ENCODE measurements at places on chromosomes 6 and 20. TPM values are rescaled to one million over a fixed set of nuclear protein-coding genes. Genes with fewer than 3 reads are reported as not detected.
A peak's percentile ranks its signal among the peaks of the same experiment; 100 is the strongest.

GRCh38 chr6:127365874-127366273 lies 22.5 kb upstream of the ECHDC1 start:
- DNase-seq = no peak

GRCh38 chr6:106125925-106126435 lies 39.8 kb downstream of the PRDM1 start:
- no peak for DNase-seq

- no peak for DNase-seq
Observed at GRCh38 chr20:50097843-50098242, 15.1 kb downstream of the UBE2V1 start.

DNA sequence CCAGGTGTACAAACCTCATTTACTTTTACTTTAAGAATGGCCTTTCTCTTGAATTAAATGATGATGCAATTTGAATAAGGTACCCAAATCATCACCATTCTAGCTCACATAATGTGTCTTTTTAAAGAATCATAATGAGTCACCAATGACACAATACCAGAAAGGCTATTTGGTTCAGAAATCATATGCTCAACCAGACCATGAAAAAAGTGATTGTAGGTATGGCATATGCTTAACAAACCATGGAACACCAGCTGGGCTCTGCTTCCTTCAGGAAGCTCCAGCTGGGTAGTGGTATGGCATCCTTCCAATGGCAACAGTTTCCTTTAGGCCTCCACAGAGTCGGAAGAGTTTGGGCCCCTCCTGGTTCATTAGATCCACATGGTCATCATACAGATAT lies 128.2 kb downstream of the FRK start:
- no peak for DNase-seq

DNA sequence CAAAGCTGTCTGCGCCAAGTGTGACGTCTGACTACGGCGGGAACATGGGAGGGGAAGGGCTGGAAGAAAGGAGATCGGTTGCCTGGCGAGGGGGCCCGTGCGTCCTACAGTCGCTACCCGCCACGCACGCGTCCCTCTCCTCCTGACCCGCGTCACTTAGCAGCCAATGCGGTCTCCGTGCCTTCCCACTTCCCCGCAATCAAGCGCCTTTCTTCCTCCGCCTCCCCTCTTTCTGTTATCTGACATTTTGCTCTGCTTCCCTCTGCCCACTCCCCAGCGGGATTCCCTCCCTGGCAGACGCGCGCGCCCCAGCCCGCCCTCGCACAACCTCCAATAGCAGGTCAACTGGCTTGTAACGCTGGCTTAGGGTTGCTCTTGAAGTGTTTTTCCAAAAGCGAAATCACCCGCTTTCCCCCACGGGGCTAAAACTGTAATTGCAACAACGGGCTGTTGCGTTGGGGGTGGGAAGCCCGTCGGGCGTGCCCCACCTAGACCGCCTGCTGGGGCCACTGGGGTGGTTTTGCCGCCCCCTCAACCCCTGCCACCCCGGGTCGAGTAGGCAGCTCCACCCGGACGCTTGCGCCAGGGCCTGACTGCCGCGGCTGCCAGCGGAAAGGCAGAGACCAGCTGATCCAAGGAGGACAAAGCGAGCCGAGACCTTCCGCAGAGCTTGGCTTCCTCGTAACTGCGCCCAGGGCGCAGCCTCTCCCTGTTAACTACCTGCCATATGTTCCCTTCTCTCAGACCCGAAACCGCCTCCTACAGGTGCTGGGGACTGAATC lies 6.2 kb upstream of the SOX4 start:
- peak; percentile 36 for DNase-seq

- no peak for DNase-seq
Observed at GRCh38 chr20:57491373-57491772, 33.6 kb downstream of the CTCFL start.

GRCh38 chr6:150622941-150623874 lies 23.5 kb downstream of the PLEKHG1 start:
- DNase-seq = no peak

DNA sequence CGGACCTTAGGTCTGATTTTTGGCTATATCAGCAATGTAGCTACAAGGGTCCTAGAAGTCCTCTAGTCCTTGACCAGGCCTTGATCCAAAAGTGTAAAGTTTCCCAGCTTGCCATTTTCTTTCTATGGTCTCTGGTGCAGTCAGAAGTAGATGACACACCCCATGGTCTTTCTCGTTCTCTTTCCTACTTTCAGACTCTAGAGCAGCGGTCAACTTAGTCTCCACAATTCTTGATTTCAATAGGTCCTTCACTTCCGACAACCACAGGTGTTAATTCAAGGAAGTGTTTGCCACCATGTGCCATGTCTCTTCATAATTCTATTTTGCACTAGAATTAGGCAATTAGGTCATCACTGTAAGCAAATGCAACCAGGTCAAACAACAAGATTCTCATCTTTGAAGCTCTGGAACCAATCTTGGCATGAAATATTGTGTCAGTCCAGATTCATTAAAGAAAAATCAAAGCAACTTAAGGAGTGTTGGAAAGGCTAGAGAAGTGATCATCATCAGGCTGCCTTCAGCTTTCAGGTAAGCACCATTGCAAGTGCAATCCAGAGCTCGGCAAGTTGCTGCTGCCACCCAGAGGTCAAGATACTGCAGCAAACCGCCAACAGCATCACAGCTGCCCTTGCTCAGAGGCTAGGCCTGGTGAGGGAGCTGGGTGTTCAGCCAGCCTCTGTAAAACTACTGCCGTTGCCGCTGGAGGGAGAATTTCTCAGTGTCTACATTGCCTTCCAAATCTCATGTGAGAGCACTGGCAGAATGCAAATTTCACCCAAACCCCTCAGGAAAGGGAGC lies 5.6 kb upstream of the SYNE1 start:
- DNase-seq = peak; percentile 12

DNA sequence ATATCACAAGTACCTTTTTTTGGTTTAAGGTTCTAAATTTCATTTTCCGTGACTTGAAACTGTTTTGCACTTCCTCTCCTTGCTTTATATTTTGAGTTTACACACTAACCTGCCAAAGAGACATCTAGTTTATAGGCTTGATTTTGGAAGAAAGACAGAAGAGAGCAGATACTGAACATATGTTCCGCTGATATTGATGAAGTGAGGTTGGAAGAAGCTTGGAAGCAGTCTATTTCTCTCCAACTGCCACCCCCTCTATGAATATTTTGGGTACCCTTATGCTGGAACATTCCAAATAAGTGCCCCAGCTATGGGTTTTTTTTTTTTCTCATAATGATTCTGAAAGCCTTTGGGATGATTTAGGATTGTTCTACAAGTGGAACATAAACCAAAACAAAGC lies 150.6 kb downstream of the LAMA2 start:
- no peak for DNase-seq

DNA sequence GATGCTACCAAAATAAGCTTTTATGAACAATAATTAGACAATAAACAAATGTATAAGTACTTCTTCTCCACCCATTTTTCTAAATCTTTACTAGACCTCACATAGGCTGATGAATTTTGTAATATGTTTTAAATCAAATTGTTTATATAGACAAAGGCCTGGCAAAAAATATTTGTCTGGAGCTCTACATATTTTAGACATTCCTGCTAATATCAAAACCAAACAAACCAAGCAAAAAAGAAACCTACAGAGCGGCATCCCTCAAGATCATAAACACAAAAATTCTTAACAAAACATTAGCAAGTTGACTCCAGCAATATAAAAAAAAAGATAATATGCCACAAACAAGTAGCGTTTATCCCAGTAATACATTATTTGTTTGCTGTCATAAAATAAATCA lies 87.2 kb downstream of the ADAT2 start:
- DNase-seq = no peak

- DNase-seq = no peak
Observed at GRCh38 chr6:16498957-16499356, 260.6 kb downstream of the GMPR start.

- DNase-seq = no peak
Observed at GRCh38 chr6:39926668-39927067, 7.6 kb downstream of the MOCS1 start.

GRCh38 chr6:163946437-163946836 lies 531.9 kb downstream of the QKI start:
- no peak for DNase-seq

DNA sequence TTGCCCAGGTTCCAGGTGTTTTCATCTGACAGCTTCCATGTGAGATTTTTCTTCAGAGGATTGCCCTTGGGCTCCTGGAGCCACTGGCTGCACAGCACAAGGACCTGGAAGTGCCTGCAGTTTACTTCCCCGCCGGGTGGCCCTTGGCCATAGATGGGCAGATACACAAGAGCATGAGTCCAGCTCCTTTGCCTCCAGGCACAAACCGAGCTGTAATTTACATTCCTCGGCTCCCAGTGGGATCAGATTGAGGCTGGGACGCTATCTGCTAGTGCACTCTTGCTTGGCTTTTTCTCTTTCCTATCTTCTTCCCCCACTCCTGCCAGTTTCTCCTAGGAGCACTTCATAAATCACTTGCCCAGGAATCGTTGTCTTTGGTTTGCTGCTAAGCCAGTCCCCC lies 85.4 kb upstream of the RALY start:
- no peak for DNase-seq

GRCh38 chr6:24755279-24755678 lies 19.5 kb upstream of the GMNN start:
- DNase-seq = no peak

- DNase-seq = no peak
Observed at GRCh38 chr20:60680554-60680953, 571.5 kb upstream of the CDH4 start.

GRCh38 chr20:47487175-47487917 lies 14.3 kb upstream of the NCOA3 start:
- DNase-seq = peak; percentile 70

GRCh38 chr6:85118233-85118632 lies 331.6 kb upstream of the NT5E start:
- DNase-seq = no peak

GRCh38 chr20:56328861-56329260 lies 29.9 kb upstream of the FAM210B start:
- DNase-seq = no peak

- DNase-seq = no peak
Observed at GRCh38 chr6:37060195-37060559, 54.7 kb downstream of the FGD2 start.

GRCh38 chr6:3137057-3137777 lies 18.7 kb downstream of the BPHL start:
- DNase-seq = no peak

DNA sequence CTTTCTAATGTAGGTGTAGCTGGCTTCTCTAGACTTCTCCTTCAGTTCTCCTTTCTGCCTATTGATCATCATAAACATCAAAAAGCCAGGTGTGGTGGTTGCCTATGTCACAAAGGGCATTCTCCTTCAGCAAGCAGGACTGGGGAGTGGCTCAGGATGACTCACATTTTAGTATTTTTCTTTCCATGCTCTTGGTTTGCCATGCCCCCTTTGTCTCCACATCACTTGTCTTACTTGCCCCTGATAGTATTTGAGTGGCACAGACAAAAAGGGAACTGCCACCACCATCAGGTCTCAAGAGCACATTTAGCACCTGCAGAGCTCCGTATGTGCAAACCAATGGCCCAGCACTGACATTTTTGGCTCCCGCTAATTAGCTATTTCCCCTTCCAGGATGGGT lies 698.8 kb downstream of the DHX35 start:
- no peak for DNase-seq

DNA sequence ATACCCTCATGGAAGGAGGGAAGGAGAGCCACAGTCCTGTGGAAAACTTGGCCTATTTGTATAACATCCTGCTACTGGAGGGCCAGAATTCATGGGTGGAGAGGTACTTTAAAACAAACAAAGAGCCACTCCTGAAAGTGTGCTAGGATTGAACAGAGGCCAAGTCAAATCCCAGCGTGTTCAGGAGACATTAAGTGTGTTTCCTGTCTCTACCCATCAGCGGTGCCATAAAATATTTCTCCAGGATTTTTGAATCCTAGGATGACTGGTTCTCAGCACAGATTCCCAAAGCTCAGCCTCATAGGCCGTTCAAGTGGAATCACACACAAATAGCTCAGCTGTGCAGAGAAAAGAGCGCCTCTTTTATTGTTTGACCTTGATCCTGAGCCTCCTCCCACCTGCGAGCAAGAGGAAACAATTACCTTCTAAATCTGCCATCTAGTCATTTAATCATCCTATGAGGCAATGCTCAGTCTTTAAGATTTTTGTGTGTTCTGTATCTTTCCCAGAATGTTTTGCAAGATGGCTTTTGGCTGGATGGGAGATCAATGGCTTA lies 31.8 kb upstream of the RALGAPA2 start:
- no peak for DNase-seq

DNA sequence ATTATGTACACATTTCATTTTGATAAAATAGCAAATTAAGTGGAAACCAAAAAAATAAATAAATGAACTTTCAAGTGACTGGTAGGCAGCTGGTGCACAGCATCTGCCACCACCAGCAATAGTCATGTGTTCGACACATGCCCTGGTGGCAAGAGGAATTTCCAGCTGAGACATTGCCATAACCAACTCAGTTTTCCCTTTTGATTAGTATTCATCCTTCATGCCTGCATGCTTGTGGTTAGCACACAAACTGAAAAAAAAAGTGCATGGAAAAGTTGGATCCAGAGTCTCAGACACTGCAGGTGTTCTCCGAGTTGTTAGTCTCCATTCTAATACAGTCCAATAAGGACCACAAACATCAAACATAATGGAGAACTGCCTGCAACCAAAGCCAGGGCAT lies 156.0 kb upstream of the SOX4 start:
- DNase-seq = no peak

- no peak for DNase-seq
Observed at GRCh38 chr6:3328145-3328544, 69.4 kb downstream of the PSMG4 start.

DNA sequence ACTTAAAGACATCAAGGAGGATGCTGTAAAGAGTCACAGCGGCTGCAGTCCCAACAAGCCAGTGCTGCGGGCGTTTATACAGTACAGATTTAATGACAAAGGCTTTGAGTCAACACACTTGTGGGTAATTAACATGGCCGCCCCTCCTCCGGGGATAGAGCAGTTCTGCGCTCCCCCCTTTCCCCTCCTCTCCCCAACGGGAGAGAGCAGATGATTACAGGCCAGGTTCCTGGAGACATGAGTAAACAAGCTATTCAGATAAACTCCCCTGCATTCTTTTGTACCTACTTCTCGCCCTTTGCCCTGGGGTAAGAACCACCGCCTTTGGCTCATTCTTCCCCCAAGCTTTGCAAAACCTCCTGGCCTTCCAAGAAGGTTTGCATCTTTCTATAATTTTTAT lies 23.6 kb upstream of the FABP7 start:
- DNase-seq = no peak

The GSTA5 gene
- not detected for total RNA-seq

The RBM24 gene
- total RNA-seq = not detected

The KIF25 gene
- total RNA-seq = not detected

The DYNLT2 gene
- 2.0 TPM for total RNA-seq

The CYP24A1 gene
- total RNA-seq = not detected

The GPLD1 gene
- total RNA-seq = 0.74 TPM

The CST5 gene
- total RNA-seq = not detected

The TMEM14A gene
- 19.0 TPM for total RNA-seq

The PREX1 gene
- 76.8 TPM for total RNA-seq

The KIAA1755 gene
- not detected for total RNA-seq

The LY6G5C gene
- 2.3 TPM for total RNA-seq

All from activated naive CD8-positive, alpha-beta T cell treated with anti-CD3 and anti-CD28 coated beads for 36 hours (primary cell).